ENCODE measurements at places on chromosomes 5 and 9.

GRCh38 chr9:97293207-97293721 lies 14.2 kb upstream of the CCDC180 start:
- no peak for DNase-seq

- no peak for DNase-seq
Measured at GRCh38 chr9:137670391-137671195, 51.8 kb downstream of the EHMT1 start.

- no peak for DNase-seq
Measured at GRCh38 chr5:136109453-136110135, 23.1 kb upstream of the SMAD5 start.

DNA sequence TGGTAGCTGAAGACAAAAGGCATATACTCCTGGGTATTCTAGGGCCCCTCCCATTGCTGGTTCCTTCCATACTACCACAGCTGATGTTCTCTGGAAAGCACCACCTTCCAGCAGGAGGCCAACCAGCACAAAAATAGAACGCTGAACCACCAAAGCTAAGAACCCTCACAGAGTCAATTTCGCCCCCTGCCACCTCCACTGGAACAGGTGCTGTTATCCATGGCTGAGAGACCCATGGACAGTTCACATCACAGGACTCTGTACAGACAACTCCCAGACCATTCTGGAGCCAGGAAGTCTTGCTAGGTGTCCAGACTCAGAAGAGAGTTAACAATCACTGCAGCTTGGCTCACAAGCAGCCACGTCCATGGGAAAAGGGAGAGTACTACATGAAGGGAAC lies 1851.5 kb upstream of the NUDT12 start:
- DNase-seq = no peak

- peak; percentile 43 for DNase-seq
Measured at GRCh38 chr9:99057665-99058625, 47.0 kb upstream of the TGFBR1 start.

- DNase-seq = no peak
Measured at GRCh38 chr9:22363421-22363887, 83.2 kb upstream of the DMRTA1 start.

- DNase-seq = peak; percentile 77
Measured at GRCh38 chr9:136400038-136400834, at the start of gene SNAPC4. Gene SNAPC4, minus strand, starts transcription at chr9:136400170. Its CDS starts 1,742 bp downstream, at chr9:136398428.

DNA sequence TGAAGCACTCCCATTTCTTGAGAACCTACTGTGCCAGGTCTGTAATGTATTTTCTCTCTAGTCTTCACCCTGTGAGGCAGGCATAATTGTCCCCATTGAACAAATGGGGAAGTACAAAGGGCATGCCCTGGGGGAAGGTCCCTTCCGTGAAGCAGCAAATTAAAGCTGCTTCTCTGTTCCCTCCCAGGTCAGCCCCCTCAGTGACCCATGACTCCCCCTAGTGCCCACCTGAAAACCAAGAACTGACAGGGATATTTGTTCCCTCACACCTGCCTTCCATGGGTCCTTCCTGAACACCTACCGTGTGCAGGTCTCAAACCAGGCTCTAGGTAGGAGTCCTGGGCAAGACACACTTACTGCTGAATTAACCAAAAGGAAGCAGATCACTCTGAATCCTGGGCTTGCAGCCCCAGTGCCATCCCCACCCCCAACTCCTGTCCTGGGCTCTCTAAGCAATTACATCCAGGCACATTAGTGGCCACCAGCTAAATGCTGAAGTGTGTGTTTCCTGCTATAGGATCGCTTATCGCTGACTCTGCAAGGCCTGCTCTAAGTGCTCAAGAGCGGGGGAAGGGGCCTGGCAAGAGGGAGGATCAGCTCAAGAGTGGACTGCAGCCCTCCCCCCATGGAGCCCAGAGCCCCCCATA lies 254.8 kb downstream of the CDK5RAP2 start:
- no peak for DNase-seq

DNA sequence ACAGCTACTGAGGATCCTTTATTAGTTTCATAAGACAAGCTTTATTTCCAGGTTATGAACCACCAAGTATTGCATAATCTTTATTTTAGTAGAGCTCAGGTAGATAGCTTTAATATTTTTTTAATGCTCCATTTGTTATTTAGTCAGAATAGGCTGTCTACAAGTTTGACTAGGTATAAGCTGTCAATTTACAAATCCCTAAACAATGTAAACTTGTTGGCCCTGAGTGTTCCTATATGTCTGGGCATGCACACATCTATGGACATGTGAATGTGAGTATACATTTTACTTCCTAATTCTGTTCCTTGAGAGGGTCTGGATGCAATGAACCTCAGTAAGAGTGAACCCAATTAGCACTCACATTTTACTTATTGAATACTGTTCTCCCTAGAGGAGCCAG lies 722.2 kb upstream of the PTPRD start:
- DNase-seq = no peak

DNA sequence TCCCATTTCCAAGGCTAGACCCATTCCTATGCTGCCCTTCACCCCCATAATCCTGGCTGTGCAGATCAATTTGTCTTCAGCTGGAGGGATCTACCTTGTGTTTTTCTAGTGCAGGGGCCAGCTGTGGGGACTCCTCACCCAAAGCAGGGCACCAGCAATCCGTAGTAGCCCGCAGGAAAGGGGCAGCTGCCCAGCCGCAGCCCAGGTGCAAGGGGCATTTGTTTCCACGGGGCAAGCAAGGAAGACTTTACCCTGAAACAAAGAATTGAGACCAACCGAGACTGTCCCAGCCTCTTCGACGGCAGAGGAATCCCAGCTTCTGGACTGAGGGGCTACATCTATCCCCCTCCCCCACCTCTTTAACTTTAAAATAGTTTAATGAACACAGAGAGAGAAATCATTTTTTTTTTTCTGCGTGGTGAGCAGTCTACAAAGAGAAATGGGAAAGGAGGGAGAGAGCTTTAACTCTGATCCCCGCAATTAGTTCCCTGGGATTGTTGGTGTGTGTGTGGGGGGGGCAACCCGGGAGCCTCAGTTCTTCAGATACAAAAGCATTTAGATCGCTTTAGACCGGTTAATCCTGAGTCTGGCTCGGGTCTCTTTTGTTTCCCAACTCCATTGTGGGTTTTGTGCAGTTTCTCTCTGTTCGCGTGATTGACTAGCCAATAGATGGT lies 10.6 kb upstream of the LHX2 start:
- no peak for DNase-seq

- DNase-seq = no peak
Measured at GRCh38 chr9:108779551-108780325, 76.0 kb downstream of the ACTL7B start.

DNA sequence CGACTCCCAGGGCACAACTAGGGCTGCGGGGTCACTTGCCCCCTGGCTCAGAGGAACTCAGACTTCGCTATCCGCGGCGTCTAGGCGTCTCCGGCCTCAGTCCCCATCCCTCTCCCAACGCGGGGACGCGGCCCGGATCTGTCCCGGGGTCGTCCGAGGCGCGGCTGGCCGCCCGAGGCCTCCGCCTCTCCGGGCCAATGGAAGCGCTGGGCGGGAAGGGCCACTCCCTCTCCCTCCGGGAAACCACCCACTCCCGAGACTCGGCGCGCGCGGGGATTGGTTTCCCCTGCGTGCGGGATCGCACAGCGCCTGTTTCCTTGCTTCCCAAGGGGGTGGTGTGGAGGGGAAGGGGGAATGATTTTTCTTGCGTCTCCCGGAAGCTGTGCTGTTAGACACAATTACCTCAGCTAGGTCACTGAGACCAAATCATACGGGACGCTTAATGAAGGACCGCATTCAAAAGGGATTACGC lies 38.3 kb downstream of the NR2F1 start:
- DNase-seq = no peak

DNA sequence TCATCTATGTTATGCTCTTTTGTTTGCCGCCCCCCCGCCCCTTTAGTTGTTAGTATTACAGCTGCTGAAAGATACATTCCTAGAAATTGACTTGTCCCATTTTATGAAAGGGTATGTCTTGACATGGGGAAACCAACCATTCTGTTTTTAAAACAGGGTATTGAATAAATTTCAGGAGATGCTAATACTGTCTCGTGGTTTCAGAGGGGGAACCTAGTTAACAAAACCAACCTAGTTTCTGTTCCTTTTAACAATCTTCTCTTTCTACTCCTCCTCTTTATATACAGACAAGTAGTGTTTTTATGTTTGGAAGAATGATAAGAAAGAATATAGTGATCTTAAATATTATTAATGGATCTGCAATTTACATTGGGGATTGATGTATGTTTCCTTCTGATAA lies 3.5 kb downstream of the PIP5K1B start:
- DNase-seq = no peak

DNA sequence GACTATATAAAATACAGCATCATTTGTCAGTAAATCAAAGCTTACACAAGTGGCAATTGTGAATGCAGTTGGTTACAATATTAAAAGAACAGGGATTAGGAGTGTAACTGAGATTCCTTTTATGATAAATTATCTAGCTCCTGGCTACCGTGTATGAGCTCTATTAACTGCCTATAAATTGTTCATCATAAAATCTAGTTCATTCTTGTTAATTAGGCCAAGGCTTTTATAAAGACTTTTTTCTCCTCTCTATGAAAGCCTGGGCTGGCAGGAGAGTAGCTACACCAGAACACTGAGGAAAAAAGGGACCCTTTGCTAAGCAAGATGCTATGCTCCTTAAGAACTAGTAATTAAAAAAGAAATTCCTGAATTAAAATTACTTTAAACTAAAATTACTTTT lies 132.4 kb upstream of the MEF2C start:
- no peak for DNase-seq

DNA sequence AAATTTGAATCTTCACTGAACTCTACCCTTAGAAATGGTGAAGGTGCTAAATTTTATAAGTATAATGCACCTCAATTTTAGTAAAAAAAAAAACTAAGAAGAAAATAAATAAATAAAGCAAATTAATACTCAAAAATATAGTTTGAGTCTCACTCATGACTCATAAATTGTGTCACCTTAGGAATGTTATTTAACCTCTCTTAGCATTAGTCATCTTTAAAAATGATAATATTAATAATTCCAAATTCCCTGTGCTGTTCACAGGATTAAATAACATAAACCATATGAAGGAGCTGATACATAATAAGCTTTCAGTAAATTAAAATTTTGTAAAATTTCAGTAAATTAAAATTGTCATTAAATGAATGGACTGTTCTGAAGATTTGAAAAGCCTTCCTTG lies 339.8 kb upstream of the RGMB start:
- no peak for DNase-seq

Data from stimulated activated CD8-positive, alpha-beta memory T cell treated with anti-CD3 and anti-CD28 coated beads, Interleukin-2, amount 100 ng/mL, for 1 hour (primary cell).